ENCODE measurements at places on chromosomes 1 and 21.

- DNase-seq: no peak
Observed at GRCh38 chr1:48686159-48686558, 90.5 kb downstream of the BEND5 start.

DNA sequence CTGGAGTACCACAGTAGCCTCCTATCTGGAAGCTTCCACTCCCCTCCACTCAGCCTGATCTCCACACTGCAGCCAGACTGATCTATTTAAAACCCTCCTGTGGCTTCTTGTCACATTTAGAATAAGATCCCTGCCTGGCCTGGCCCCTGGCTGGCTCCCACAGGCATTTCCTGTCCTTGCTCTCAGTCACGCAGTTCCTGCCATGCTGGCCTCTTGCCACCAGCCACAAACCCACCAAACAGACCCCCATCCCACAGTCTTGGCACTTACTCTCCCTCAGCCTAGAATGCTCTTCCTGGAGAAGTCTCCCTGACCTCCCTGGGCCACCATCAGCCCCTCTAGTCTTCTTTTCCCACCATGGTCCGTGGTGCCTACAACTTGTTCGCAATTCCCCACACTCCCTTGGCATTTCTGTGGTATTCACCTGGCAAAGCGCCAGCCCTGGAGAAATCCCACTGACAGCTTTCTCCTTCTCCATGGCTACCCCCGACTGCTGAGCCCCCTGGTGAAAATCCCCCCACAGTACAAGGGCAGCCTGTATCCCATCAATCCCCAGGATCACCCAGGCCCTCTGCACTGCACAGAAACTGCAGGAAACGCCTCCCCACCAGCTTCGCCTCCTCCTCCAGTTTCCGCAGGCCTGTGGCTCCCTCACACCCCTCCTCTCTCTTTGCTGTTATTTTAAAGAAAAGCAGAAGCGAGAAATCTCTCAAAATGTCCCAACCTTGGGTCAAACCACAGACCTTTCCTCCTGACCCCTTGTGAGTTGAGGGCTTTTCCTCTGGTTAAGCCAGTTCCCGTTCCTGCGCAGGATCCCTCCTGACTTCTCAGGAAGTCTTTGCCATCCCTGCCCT lies 94.5 kb downstream of the SYT2 start:
- no peak for DNase-seq

- no peak for DNase-seq
Observed at GRCh38 chr1:228371741-228372182, 34.9 kb downstream of the TRIM11 start.

DNA sequence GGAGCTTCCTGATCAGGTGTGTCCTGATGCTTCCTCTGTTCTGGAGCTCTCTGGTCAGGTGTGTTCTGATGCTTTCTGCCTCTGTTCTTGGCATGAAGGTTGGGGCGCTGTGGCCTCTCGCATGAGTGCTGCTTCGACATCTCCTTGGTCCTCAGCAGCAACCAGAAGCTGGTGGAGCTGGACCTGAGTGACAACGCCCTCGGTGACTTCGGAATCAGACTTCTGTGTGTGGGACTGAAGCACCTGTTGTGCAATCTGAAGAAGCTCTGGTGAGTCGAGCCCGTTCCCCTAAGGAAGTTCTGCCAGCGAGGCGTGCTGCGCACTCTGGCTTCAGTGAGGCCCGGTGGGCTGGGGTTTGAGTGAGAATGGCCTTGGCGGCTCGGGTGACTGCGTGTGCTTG lies 18.0 kb downstream of the NLRP3 start:
- DNase-seq: no peak

- no peak for DNase-seq
Observed at GRCh38 chr1:232508130-232508701, 121.7 kb downstream of the SIPA1L2 start.

GRCh38 chr1:206706806-206707366 lies 22.2 kb downstream of the MAPKAPK2 start:
- no peak for DNase-seq

- no peak for DNase-seq
Observed at GRCh38 chr1:173202424-173203145, 4.5 kb downstream of the TNFSF4 start.

DNA sequence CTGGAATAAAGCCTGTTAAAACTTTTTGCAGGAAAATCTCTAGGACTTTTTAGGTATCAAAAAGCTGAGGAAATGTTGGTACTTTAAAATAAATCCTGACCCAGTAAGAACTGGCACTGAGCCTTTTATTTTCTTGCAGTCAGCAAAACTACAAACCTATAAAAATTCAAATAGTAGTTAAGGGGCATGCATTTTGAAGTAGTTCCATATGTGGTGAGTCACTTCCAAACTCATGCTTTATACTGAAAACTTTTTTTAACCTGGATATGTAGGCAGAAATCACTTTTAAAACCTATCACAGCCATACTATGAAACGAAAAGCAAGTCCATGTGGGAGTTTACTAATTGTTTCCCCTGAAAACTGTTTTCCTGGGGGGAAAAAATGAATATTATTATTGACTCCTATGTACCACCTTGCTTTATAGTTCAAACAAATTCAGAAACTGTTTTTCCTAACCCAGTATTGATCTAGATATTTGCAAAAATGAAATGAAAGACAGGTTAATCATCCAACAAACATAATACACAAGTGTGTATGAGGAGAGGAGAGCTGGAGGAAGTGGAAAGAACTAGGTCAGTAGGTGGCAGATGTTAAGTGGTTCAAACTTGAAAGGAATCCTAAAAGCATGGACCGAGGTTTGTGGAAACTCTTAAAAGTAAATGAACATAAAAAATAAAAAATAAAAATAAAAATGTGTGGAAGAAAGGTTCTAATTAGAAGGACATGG lies 30.5 kb downstream of the NRIP1 start:
- DNase-seq: no peak

GRCh38 chr1:31911994-31912780 lies 26.0 kb downstream of the PTP4A2 start:
- DNase-seq: no peak

- no peak for DNase-seq
Observed at GRCh38 chr1:155322571-155322952, 1.9 kb downstream of the RUSC1 start.

- DNase-seq: no peak
Observed at GRCh38 chr1:236058141-236058934, 6.6 kb downstream of the NID1 start.

DNA sequence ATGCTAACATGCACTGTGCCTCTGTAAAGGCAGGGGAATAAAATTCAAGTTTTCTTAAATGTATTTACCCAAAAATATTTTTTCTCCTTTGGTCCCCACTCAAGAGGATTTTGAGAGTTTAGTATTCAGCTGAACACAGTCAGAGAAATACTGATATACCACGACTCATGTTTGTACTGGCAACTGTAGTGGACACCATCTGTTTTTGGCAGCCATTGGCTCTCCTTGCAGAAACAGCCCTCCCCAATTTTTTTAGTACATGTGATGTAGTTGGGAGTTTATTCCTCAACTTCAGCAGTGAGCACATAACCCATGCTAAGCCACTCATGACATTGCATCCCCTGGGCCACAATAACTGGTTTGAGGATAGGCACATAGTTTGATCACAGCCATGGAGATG lies 154.8 kb upstream of the POU3F1 start:
- DNase-seq: no peak

- DNase-seq: no peak
Observed at GRCh38 chr1:47672622-47673021, 234.8 kb downstream of the FOXD2 start.

GRCh38 chr1:23446661-23447310 lies 22.2 kb upstream of the TCEA3 start:
- no peak for DNase-seq

DNA sequence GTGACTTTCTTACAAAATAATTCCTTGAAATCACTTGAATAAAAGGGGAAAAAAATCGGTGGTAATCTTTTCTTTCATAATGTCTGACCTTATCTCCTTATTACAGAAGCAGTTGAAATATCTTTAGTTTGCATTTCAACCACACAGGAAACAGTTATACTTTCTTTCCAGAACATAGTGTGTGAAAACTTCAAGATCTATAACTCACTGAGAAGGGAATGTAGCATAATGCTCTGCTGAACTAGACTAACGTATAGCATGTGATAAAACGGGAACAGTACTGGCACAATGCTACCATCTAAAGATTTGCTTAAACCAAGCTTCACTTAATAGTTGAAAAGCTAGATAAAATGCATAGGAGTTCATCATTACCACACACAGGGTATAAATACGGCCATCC lies 45.0 kb downstream of the VAV3 start:
- no peak for DNase-seq

- DNase-seq: no peak
Observed at GRCh38 chr1:18646091-18646785, 15.6 kb downstream of the PAX7 start.

DNA sequence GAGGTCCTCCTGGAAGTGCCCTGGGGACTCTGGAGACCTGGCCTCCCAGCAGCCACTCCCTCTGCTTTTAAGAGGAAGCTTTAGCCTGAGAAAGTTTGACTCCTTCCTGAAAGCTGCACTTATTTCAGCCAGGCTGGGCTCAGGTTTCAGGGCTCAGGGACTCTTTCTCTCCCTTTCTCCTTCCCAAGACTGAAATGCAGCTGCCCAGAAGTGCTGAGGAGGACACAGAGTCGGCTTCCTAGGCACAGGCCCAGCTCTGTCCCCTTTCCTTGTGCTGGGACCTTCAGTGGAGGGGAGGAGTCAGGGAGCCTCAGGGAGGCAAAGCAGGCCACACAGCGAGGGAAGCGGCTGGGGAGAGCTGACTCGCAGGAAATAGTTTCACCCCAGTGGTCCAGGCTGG lies 137.3 kb downstream of the NAV1 start:
- no peak for DNase-seq

- DNase-seq: no peak
Observed at GRCh38 chr1:164064501-164064900, 494.5 kb upstream of the PBX1 start.

GRCh38 chr1:7534061-7534825 lies 236.9 kb upstream of the VAMP3 start:
- no peak for DNase-seq

- DNase-seq: no peak
Observed at GRCh38 chr21:25818121-25818520, 83.3 kb downstream of the GABPA start.

- no peak for DNase-seq
Observed at GRCh38 chr1:159144571-159144970, 26.8 kb upstream of the CADM3 start.

GRCh38 chr1:201312298-201312697 lies 29.0 kb downstream of the PKP1 start:
- DNase-seq: no peak

- DNase-seq: no peak
Observed at GRCh38 chr1:69077198-69077597, 490.5 kb upstream of the LRRC7 start.

GRCh38 chr1:83918688-83919285 lies 80.1 kb downstream of the TTLL7 start:
- no peak for DNase-seq

GRCh38 chr1:88763649-88764406 lies 79.8 kb downstream of the PKN2 start:
- DNase-seq: no peak

- DNase-seq: no peak
Observed at GRCh38 chr1:154786804-154787570, 83.1 kb downstream of the KCNN3 start.

- DNase-seq: no peak
Observed at GRCh38 chr1:39694026-39694425, 2.8 kb upstream of the HPCAL4 start.

DNA sequence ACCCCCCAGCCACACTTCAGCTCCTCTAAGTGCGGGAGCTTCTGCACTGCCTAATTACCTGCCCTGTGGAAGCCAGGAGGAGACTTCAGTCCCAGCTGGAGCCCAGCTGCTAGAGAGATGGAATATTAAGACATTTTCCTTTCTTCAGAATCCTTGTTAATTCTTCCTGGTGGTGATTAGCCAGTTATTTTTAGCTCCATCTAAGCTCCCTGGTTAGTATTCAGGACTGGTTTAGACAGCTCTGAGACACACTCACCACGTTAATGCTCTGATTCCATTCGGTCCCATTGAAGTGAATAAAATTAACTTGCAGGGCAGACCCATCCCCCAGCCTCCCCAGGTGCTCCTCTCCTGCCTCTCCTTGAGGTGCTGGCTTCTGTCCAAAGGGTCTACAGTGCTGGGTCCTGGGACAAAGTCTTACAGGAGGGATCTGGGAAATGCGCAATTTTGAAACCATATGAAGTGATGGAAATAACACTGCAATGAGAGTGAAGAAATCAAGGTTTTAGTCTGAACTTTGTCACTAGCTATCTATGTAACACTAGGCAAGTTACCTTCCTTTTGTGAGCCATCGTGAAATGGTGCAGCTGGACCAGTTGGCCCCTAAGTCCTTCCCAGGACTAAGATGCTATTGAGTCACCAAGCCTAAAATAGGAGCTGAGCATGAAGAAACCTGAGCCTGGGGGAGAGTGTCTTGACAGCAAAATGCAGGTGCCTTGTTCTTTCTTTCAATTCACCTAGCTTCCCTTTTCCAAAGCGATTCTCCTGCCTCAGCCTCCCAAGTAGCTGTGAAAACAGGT lies 117.4 kb upstream of the ATP1A1 start:
- DNase-seq: no peak

GRCh38 chr1:148296511-148296910 lies 144.4 kb upstream of the NBPF11 start:
- DNase-seq: no peak
